ENCODE measurements at places on chromosomes 11 and 22.

DNA sequence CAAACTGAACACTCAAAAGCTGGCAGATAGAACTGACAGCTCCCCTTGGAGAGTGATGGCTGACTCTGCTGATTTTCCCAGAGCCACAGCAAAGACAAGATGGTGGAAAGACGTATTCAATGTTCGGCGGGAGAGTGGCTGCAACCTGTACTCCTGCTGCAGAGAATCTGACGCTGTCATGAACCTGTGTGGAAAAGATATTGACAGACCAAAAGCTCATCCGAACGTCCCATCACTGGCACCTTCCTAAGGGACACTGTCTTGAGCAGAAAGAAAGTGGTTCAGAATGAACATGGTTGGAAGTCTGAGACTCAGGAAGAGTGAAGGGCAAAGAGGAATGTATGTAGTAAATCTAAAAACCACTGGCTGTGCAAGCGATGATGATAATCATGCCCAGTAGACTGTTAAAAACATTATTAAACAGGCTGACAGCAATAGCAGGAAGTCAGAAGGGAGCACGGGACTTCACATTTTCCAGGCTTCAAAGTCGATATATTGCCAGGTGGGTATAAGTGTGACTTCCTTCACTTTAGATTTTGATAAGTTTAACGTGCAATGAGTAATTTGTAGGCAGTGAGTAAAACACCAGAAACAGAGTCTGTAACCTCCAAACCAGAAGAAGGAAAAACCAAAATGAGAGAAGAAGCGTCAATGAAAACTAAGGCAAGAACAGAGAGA, 6.2 kb upstream of the IL17REL start:
- DNase-seq, result no peak

GRCh38 chr11:103494491-103494890, 385.3 kb downstream of the DYNC2H1 start:
- DNase-seq, result peak; percentile 37

- DNase-seq, result no peak
Observed at GRCh38 chr22:44754998-44755397, 2.6 kb downstream of the ARHGAP8 start.

- DNase-seq, result no peak
Observed at GRCh38 chr22:44256556-44257485, 55.9 kb downstream of the SHISAL1 start.

- DNase-seq, result no peak
Observed at GRCh38 chr22:37249986-37250385, 5.9 kb upstream of the RAC2 start.

DNA sequence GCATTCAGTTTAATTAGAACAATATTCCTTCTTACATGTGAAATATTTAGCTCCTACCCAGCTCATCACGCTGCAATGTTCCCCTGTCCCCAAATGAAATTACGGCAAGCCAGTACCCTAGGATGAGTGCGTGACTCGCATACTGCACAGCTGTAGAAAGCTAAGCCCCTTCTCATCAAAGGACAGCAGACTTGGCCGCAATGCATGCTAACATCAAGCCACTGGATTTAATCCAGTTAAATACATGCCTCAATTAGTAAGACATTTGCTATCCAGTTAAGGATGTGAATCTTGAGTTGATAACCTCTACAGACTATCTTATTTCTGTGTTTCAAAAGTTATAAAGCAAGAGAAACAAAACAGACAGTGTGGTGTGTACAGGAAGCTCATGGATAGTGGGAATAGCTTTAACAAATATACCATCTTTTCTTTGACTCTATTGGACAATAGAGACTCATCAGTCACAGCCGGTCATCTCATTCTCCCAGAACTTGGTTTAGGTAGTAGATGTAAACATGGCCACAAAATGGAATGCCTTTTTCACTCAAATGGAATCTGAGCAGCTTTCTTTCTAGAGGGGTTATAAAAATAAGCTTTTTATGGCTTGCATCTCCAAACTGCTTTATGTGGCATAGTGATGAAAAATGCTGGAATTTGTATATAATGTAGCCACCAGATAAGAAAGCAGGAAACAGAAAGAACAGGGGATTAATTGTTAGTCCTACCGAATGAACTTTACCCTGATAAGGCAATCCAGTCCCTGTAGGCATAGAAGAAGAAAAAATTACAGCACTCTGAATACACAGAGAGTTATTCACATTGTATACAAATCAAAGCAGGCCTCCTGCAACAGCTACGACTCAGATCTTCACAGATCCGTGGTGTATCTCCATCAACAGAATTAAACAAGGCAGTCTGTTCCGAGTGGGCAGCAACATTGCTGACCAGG, 224.1 kb downstream of the CADM1 start:
- peak; percentile 46 for DNase-seq

GRCh38 chr22:47654922-47655491, 892.6 kb downstream of the TBC1D22A start:
- no peak for DNase-seq

- no peak for DNase-seq
Observed at GRCh38 chr22:35318346-35319215, 18.9 kb downstream of the TOM1 start.

DNA sequence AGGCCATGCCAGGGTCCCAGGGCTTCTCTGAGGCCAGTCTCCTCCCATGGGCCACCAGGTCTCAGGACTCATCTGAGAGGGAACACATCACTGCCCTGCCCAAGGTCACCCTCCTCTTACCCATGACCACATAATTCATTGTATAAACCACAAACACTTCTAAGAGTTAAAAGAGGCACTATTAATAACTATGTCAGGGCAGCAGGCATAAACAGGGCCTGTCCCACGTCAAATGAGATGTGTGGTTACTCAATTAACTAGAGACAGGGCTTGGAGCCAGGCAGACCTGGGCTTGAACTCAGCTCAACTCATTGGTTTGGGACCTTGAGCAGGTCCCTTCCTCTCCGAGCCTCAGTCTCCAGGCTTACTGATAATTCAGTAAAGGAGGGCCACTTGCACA, 33.1 kb downstream of the ARAP1 start:
- no peak for DNase-seq

DNA sequence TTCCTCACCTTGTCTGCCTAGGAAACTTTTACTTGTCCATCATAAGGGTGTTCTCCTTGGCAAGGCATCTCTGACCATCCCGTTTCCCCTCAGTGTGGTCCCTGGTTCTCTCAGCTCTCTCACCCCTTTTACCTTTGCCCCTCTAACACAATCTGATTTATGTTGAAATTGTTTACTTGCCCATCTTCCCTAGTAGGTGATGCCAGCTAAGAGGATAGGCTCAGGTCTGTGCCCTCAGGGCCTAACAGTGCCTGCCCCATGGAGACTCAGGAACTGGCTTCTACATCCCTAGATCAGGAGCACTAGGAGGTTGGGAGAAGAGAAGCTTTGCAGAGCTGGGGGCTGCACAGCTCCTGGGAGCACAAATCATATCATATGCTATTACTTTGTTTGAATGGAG, 21.1 kb upstream of the ALG8 start:
- no peak for DNase-seq

DNA sequence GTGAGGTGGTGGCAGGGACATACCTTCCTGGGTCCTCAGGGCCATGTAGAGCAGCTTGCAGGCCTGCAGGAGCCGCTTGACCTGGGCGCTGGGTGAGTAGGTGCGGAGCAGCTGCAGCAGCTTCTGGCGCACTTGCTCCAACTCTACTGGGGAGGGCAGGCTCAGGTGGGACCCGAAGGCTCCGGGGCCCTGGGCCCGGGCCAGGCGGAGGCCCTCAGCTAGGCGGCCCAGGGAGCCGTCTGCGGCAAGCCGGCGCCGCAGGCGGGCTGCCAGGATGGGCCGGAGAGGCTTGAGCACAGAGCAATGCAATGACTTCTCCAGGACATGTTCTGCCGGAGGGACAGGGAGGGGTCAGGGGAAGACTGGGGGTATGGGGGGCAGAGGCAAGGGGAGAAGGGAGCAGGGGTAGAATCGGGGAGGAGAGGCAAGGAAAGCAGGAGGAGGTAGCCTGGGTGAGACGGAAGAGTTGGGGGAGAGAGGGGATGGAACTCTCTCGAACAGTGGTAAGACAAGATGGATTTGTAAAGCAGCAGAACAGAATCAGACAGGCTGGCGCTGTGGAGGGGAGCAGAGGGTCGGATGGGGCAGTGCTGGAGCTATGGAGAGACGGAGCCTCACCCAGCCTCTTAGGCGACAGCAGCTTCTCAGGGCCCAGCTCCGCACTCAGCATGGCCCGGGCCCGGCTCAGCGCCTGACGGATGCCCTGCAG, 2.2 kb downstream of the RIN1 start:
- DNase-seq, result no peak

GRCh38 chr11:35383953-35384352, 35.4 kb downstream of the SLC1A2 start:
- DNase-seq, result no peak

DNA sequence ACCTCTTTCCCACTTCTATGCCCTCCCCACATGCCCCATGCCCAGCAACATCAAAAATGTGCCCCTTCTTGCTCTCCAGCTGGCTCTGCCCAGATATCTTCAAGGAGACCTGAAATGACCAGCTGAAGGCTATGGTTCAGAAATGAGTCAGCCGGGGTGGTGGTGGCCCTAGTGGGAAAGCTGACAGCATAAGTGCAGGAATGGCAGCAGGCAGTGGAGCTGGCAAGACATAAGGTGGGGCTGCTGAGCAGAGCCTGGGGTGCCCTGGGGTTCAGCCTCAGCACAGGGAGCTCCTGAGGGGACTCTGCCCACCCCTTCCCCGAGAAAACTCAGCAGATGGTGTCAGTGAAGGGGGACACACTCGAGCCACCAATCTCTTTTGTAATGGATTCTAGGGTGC, 593.4 kb downstream of the BUD13 start:
- DNase-seq, result no peak

GRCh38 chr11:132792341-132793140, 739.8 kb downstream of the OPCML start:
- DNase-seq, result no peak

- DNase-seq, result peak; percentile 21
Observed at GRCh38 chr11:93842461-93842860, 8.0 kb downstream of the VSTM5 start.

GRCh38 chr11:125075900-125076317, 12.8 kb downstream of the SLC37A2 start:
- peak; percentile 9 for DNase-seq

- DNase-seq, result no peak
Observed at GRCh38 chr11:117973503-117973860, 12.7 kb upstream of the IL10RA start.

GRCh38 chr22:45179276-45180049, 15.7 kb downstream of the NUP50 start:
- no peak for DNase-seq

- no peak for DNase-seq
Observed at GRCh38 chr11:69836401-69836800, 17.2 kb upstream of the FGF3 start.

DNA sequence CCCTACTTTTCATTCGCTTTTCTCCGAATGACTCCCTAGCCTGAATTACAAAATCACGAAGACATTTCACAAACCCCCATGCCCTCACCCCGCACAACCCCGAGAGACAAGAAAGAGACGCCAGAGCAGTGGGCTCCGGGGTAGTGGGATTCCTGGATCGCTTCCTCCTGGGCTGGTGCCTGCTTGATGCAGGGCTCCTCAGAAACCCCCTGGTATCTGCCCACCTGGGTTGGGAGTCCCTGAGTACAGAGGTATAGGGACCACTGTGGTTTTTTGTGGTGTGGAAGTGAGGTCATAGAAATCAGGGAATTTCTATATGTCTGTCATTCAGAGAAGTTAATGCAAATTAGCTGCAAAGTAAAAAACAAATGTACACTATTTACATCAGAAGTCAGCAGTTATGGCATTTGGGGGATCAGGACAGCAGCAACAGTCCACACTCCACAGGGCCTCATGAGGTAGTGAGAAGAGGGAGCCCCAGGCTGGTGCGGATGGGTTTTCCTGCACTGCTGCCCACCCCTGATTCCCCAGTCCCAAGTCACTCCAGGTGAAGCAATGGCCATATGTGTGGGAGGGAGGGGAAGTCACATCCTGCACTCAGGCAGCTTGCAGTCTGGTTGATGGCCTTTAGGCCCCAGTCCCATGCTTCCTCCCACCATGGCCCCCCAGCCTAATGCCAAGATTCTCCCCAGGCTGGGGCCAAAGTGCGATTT, 39.6 kb downstream of the BUD13 start:
- DNase-seq, result no peak

- no peak for DNase-seq
Observed at GRCh38 chr22:46734830-46735453, 3.1 kb downstream of the CERK start.

- peak; percentile 48 for DNase-seq
Observed at GRCh38 chr11:68314203-68315170, 2.1 kb downstream of the LRP5 start.

DNA sequence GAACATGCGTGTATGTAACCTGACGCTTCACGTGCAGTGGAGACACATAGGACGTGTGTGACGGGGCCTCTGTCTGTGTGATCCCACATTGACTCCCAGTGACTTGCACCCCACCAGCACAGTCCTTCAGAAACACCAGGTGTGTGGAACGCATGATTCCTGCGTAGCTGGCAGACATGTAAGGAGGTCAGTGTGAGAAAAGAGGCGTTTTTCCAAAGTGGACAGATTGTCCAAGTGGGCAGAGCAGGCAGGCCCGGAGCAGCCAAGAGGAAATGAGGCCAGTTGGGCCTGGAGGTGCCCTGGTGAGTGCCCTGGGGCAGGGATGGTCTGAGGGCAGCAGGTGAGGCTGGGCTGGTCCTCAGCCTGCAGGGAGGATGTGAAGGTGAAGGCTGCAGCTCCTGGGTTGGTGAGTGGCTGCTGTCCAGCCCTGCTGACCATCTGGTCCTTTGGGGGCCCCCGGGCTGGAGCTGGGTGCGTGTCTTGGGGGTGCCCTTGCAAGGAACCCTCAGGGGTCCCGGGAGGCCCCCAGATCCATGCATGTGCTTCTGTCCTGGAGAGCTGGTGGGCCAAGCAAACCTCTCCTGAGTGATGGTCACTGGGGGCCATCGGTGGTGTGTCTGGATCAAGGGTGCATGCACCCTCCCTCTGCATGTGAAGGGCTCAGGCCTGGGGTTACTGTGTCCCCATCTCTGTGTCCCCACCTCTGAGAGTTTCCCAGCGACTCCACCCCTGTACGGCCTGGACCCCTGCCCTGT, 26.6 kb downstream of the SHANK3 start:
- no peak for DNase-seq

- DNase-seq, result peak; percentile 30
Observed at GRCh38 chr11:128575174-128575960, 12.0 kb downstream of the ETS1 start.

- no peak for DNase-seq
Observed at GRCh38 chr11:118602331-118602730, 5.1 kb upstream of the PHLDB1 start.

- no peak for DNase-seq
Observed at GRCh38 chr11:66457826-66458225, 8.9 kb upstream of the PELI3 start.

GRCh38 chr22:11360632-11361031, 4167.4 kb upstream of the OR11H1 start:
- DNase-seq, result no peak

- no peak for DNase-seq
Observed at GRCh38 chr11:86793307-86793706, 7.0 kb upstream of the PRSS23 start.

DNA sequence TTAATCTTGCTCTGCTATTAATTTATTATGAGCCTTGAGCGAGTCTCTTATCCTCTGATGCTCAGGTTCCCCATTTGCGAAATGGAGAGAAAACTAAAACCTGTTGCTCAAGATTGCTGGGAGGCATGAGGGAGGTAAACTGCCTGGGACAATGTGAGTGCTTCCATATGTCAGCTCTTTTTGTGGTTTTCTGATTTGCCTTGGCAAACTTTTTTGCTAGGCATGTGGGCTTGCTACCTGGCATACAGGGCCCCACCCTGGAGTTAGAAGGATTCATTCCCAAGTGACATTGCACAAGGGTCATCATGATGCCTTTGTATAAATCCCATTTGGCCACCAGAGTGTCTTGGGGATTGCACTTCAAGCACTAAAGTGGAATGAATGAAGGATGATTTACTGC, 22.4 kb downstream of the TSPAN18 start:
- DNase-seq, result peak; percentile 62

- DNase-seq, result no peak
Observed at GRCh38 chr11:33944693-33945424, 53.0 kb upstream of the LMO2 start.
